T1000 (cell line): ENCODE measurements at places on chromosomes 7 and 10.

GRCh38 chr10:132188331-132188730 lies 1.6 kb downstream of the DPYSL4 start:
- no peak for DNase-seq

DNA sequence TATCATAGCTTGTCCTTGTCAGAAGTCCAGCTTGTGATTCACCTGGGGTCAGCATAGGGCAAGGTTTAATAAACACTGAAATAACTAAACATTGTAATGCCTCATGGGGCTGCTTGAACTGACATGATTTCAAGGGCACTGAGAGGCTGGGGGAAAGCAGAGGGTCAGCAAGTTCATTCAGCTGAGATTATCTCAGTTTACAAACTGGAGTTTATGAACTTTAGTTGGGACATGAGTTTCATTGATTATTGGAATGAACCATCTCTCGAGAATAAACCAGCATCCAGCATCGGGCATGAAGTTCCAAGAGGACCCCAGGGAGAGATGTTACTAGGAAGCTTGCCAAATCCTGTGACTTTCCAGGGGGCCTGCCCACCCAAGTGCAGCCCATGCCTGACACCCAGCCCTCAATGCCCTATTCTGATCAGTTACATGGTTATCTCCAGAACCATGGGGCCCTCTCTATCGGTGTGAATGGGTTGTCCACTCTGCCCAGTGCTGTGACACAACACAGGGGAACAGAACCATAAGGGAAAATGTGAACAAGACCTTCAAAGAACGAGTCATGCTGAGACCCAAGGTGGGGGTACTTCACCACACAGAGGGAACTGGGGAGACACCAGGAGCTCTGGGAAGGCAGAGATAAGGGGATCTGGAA lies 7.9 kb upstream of the CYP3A7 start:
- no peak for DNase-seq

- peak; percentile 9 for DNase-seq
Observed at GRCh38 chr10:13659887-13660550, 73.3 kb downstream of the PRPF18 start.

DNA sequence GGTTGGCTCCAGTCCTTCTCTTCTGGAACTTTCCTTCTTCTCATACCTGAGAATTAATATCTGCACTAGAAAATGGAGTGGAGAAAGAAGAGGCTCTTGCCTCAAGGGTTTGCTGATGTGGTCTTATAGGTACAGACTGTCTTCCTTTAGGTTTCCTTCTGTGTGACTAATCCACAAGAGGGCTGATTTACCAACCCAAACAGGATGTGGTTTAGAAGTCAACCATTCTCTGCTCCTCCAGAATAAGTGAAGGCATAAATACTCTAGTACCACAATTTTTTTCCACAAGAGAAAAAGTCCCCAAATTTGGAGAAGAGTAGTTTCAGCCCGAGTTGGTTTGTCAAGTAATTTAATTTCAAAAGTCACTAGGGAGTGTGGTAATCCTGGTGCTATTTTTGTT lies 85.8 kb downstream of the NRP1 start:
- DNase-seq, result no peak

GRCh38 chr10:110081911-110082310 lies 74.1 kb downstream of the ADD3 start:
- DNase-seq, result no peak

DNA sequence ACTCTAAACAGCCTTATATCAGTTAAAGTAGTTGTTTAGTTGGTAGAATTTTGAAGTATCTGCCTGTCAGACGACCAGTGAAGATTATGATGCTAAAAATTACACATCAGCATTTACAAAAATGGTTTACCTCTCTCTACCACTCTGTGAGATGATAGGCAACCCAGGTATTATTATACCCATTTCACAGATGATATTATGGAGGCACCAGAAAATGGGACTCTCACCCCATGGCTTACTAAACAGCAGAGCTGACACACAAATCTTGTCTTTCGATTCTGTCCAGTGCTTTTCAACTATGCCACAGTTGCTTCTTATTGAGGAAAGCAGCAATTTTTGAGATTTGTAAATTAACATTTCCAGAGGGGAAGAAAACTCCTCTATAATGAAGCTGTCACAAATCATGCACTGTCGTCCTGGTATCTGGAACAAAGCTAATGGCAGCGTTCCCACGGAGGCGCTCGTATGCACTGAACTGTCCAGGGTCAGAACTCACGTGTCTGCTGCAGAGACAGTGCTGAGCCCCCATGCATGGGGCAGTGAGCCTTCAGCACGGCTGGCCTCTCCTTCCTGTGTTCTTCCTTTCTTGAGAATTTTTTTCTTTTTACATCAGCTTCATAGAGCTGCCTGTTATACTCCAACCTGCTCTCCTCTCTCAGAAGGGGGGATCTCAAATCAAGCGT lies 381.1 kb downstream of the SDK1 start:
- no peak for DNase-seq

- no peak for DNase-seq
Observed at GRCh38 chr10:60465801-60466200, 76.1 kb upstream of the ANK3 start.

- no peak for DNase-seq
Observed at GRCh38 chr7:110779339-110779738, 311.6 kb upstream of the LRRN3 start.

GRCh38 chr10:44396671-44397191 lies 11.8 kb upstream of the CXCL12 start:
- no peak for DNase-seq

DNA sequence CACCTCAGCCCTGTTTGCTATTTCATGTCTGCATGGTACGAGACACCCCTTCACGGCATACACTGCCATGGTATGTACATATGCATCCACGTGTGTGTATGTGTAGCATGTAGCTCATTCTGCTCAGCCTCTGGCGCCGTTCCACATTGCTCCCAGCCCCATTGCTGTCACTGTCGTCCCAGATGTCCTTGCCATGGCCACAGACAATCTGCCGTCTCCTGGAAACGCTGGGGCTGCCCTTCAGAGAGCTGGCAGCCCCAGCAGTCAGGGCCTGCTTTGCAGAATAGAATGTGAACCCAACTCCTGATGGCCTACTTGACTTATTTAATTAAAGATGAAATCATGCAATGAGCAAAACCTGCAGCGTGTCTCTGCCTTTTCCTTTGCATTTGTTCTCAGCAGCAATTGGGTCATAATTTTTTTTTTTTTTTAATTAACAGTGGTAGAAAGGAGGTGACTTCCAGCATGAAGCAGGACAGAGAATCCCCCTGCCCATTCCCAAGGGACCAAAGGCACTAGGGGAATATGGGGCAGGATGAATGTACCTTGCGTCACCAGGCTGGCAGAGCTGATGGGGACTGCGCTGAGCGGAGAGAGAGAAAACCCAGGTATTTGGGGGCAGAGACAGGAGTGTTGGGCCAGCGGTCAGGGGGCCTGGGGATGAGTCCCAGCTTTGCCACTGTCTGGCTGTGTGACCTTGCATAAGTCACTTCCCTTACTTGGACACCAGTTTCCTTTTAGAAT lies 49.2 kb downstream of the CHST3 start:
- DNase-seq, result no peak

GRCh38 chr10:110706690-110707098 lies 62.6 kb downstream of the RBM20 start:
- DNase-seq, result no peak

DNA sequence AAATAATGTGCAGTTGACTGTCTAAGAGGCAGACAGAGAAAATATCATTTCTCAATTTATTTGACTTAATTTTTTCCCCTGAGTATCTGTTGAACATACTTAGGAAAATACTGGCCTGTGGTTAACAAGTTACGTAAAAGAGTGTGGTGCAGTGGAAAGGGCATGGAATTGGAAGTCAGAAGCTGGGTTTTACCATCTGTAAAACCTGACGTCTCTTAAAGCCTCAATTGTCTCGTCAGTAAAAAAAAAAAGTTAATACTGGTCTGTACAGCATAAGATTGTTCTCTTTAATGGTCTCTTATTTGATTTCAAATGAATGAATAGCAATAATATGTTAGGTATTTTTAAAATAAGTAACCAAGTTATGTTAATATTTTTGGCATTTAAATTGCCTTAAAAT lies 67.8 kb downstream of the PHTF2 start:
- no peak for DNase-seq

GRCh38 chr7:107332488-107333269 lies 137.2 kb upstream of the GPR22 start:
- DNase-seq, result no peak

DNA sequence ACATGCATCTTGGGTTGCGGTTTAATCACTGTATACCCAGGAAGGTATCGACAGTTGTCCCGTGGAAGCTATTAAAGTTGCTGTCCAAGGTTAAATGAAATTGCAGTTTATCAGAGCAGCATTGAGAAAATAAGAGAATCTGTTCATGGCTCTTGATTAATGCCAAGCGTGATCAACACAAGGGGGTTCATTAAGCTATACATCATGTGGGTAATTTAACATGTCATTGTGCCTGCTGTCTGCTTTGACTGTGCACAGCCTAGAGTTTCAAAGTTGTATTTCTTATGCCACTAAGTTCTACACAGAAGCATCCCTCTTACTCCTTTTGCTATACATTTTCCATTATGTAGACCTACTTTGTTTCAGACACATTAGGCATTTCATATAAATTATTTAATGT lies 74.8 kb upstream of the SP8 start:
- DNase-seq, result no peak

GRCh38 chr10:106959521-106959920 lies 205.0 kb downstream of the SORCS1 start:
- no peak for DNase-seq

DNA sequence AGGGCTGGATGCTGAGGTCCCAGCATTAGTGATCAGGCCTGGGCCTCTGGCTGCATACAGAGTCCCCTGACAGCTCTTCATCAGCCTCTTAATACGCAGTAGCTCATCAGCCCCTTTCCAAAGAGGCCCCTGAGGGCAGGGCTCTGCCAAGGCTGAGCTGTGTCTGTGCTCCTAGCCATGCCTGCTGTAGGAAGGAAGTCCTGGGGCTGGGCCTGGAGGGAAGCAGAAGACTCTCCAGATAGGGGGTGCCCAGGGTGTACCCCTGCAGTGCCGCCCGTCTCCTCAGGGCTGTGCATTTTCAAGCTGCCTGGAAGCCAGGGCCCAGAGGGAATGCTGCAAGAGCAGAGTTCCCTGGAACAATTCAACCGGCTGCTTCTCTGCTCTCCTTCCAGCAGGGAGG lies 7.3 kb upstream of the RET start:
- DNase-seq, result no peak

GRCh38 chr10:120538091-120538490 lies 81.1 kb downstream of the PLPP4 start:
- no peak for DNase-seq

GRCh38 chr10:69472544-69472943 lies 21.3 kb downstream of the TSPAN15 start:
- no peak for DNase-seq

GRCh38 chr10:69449841-69450240 lies 1.4 kb upstream of the TSPAN15 start:
- DNase-seq, result no peak

DNA sequence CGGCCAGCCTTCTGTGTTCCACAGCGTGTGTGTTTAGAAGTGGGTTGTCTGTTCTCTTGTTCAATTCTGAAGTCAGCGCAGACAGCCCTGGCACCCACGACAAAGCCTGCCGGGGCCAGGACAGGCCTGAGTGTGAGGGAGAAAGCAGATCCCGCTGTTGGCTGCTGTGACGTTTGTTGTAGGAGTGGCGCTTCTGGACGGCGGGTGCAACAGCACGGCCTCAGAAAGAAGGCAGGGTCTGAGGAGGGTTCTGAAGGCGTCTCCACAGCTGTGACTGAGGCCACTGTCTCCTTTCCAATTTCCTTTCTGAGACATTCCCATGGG lies 76.2 kb downstream of the VIPR2 start:
- no peak for DNase-seq

GRCh38 chr10:23556727-23557440 lies 118.0 kb downstream of the OTUD1 start:
- no peak for DNase-seq

- no peak for DNase-seq
Observed at GRCh38 chr10:119219871-119220270, 12.5 kb downstream of the GRK5 start.

- no peak for DNase-seq
Observed at GRCh38 chr7:77685233-77685632, 11.0 kb upstream of the RSBN1L start.

DNA sequence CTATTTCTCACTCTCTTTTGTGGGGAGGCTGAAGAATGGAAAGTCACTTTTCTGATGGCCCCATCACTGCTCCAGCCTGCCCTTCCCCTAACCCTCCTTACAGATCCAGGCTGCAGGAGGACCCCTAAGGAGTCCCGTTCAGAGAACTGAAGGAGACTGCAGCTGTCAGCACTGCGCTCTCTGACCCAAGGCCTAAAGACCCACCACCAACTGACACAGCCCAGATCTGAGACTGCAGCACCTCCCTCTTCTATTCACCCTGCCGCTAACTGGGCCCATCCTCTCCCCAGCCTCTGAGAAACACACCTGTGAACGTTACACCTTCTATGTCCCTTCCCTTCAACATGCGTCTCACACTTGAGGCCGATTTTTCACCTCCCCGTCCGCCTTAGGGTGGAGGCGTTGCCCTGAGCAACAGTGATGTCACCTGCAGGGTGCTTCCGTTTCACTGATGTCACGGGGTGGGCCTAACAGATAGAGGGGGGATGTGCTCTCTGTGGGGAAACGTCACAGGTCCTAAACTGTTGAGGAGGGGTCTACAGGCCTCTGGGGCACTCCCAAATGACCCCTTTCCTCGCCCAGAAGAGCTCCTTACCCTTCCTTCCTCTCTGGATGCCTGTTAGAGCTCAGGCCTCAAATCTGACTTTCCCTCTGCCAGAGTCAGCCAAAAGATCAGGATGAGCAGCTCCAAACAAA lies 5.1 kb downstream of the ITPRIP start:
- no peak for DNase-seq
